ENCODE measurements at places on chromosomes 5 and 9.

DNA sequence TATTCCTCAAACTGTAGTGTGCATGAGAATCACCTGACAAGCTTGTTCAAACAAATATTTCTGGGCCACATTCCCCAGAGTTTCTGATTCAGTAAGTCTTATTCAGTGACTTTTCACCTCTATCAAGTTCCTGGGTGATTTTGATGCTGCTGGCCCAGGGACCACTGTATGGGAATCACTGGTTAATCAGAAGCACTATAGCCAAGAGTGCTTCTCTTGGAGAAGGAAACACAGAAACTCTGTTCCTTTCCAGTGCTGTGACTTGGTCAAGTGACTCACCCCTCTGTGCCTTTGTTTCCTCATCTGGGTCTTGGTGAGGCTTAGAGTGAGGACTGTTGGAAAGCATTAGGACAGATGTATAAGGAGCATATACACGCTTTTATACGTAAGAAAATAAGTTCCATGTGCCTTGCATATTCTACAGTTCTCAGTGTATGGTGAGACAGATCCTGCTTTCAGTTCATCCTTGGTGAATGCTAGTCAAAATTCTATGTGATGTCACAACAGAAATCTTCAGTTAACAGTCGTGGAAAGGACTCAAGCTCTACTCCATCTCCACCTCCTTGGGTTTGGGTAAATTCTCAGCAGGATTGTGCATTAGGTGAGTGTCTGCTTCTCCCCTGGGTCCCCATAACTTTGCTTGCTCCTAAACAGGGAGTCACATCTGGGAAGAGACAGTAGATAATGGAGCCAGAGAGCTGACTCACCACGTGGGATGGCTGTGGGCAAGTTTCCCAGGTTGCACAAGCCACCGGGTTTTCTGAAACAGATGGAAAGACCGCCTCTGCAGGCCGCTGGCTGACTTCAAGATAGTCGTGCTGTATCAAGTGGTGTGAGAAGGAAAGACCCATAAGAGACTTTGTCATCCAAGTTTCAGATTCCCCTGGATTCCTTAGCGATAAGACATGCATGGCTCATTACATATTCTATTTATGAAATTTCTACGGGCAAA is 117.0 kb downstream of the NXNL2 start:
- DNase-seq, result no peak

GRCh38 chr5:78594610-78595457 is 53.7 kb downstream of the LHFPL2 start:
- no peak for DNase-seq

- DNase-seq, result no peak
These were observed 84.7 kb upstream of the IRX2 start for GRCh38 chr5:2836133-2836532.

DNA sequence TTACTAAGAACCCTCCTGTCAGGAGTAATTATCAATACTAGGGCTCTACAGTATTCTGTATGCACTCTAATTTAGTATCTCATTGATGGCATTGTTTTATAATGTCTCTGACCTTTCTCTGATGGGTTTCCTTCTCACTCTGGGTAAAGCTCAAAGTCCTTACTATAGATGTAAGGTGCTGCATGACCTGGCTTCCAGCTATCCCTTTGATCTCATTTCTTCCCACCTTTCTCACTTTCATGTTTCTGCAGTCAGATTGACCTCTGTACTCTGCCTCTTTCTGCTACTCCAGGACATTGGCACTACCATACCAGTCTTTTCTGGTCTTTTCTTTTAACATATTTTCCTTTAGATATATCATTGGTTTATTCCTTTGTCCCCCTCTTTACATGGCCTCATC is 2332.8 kb upstream of the C9orf72 start:
- DNase-seq, result no peak

- peak; percentile 91 for DNase-seq
These were observed at the start of gene VPS13A for GRCh38 chr9:77177143-77177893. VPS13A (plus strand) TSS chr9:77177534; CDS start chr9:77177705, 171 bp downstream.
